NT2/D1 (cell line): ENCODE measurements at places on chromosomes 11 and 22.

- DNase-seq: no peak
Measured at GRCh38 chr22:48257685-48258055, 1495.2 kb downstream of the TBC1D22A start.

DNA sequence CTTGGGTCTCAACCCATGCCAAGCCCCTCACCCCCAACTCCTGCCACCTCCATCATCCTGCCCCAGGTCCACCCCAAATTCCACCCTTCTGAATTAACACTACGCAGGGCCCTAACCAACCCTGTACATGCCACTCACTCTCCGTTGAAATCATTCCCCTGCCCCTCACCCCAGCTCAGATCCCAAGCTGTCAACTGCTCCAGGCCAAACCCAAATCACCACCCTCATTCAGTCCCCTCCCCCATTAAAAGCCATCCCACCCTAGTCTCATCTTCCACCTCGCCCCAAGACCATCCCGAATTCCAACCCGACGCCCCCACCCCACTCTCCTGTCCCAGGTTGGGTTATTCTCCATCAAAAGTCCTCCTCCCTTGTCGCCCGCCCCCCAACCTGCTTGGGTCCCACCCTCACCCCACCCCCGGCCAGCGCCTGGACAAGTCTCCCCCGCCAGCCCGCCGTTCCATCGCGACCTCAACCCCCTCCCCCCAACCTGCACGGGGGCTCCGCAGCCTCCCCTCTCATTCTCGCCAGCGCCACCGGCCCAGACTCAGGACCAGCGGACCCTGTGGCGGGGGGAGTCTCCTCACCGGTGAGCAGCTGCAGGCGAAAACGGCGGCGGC lies 466 bp downstream of the FAM168A start:
- DNase-seq: no peak

- DNase-seq: no peak
Measured at GRCh38 chr11:89347071-89347470, 144.1 kb downstream of the NOX4 start.

- DNase-seq: no peak
Measured at GRCh38 chr11:131234221-131234620, 136.2 kb upstream of the NTM start.

DNA sequence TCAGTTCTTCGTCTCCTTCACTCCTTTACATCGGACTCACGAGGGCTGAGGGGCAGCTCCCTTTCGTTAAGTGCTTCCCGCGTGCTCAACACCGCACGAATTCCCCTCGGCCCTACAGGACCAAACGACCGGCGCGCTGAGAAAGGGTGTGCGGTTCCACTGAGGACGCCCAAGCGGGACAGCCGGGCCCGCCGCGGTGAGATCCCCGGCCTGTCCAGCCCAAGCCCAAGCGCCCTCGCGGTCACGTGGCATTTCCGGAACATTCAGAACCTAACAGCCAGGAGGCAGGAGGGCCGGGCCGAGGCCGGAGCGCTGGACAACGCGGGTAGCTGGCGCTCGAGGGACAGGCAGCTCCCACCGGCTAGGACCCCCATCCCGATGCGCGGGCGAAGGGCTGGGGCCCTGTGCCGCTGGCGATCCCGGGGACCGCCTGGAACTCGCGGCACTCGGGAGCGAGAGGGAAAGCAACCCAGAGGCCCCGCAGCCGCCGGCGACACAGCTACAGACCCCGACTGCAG lies 737 bp upstream of the STIP1 start:
- no peak for DNase-seq

DNA sequence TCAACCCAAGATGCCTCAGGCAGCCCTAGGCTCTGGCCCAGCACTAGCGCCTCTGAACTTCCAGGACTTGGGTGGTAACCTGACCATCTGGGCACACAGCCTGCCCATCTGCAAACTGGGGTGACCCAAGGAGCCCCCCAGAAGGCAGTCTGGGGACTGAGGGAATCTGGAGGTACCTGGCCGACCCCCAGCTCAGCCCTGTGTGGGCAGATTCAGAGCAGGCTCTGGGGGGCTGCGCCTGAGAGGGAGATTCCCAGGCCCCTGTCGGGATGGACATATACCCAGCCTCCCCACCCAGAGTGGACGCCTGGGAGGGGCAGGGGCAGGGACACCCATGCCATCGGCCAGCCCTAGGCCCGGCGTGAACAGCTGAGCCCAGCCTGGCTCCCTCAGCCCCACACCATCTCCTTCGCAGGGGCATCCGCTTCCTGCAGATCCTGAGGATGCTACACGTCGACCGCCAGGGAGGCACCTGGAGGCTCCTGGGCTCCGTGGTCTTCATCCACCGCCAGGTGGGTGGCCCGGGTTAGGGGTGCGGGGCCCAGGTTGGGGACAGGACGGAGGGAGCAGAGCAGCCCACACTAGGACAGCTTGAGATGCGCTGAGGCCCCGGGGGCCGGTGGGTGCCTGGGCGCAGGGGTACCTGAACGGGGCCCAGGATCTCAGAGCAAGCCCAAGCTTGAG lies 126.9 kb downstream of the KCNQ1 start:
- DNase-seq: no peak

DNA sequence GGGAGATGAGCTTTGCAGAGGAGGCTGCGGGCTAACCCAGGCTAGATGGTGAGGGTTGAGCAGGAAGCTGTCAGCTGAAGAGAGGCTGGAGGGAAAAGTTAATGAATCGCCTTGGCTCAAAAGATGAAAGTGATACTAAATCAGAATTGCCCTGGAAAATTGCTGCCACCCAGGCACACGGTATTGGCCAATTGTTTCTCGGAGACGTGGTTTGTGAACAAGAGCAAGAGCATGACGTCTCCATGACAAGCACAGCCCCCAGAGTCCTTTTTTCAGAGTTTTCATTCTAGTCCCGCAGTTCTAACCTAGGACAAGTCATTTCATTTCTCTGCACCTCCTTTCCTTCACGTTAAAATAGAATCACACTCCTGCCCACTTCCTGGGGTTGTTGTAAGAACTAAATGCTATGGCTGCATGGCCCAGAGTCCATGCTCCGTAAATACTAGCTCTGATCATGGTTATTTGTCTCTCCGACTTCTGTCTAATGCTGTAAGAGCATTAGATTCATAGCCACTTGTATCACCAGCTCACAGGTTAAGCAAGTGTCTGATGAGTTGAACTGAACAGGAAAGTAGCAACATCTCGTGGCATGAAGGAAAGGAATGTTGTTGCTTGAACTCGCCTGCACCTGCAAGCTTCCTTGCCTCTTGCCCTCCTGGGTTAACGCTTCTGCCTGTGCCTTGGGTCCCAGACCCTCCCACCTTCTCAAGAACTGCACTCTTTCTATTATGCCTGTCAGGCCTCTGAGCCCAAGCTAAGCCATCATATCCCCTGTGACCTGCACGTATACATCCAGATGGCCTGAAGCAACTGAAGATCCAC lies 33.8 kb upstream of the NUP50 start:
- no peak for DNase-seq

DNA sequence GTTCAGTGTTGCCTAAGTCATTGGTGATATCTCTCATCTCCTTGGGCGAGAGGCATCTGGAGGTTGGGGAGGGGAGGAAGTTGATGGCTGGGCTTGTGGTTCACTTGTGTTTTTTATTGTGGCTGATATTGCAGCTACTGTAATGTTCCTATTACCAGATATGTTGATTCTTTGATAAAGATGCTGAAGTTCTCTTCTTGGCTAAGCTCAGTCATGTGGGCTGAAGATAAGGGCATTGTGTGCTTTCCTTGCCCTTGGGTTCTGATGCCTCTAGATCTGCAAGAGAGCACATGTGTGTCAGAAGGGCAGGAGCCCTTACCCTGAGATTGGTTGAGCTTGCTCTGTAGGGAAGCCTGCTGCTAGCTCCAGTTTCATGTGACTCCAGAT lies 12.0 kb downstream of the STX3 start:
- DNase-seq: no peak

DNA sequence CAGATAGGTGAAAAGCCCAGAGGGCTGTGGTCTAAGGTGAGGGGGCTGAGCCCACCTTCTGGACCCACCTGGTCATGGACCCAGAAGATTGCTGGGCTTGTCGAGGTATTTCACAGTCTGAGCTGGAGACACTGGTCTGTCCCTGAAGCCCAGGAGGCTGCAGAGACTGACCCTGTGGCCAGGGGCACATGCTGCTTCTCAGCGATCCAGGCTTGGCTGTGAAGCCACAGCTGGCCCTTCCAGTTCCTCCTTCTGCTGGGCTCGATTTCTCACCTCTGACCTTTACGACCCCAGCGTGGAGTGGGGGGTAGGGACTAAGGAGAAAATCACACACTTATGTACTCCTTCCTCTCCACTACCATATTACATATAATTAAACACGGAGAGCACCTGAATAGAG lies 88.5 kb downstream of the NECTIN1 start:
- no peak for DNase-seq

- no peak for DNase-seq
Measured at GRCh38 chr11:117647872-117648271, 149.1 kb downstream of the DSCAML1 start.

DNA sequence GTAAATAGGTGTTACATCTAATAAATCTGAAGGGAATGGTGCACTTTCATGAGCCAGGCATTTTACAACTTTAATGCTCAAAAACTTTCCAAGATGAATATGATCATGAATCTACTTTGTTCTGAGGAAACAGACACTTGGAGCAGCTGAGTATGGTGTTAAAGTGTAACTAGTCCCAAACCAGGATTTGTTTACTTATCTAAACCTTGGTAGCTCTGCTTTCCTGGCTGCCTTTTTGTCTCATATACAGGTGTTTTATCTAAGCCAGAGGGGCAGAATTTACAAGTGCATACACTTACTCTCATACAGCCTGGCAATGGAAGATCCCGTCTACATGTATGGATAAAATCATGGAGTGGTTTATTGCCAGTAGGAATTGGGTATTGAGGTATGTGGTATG lies 171.5 kb downstream of the FAT3 start:
- no peak for DNase-seq

- DNase-seq: no peak
Measured at GRCh38 chr11:117020869-117021564, 77.2 kb downstream of the SIK3 start.

DNA sequence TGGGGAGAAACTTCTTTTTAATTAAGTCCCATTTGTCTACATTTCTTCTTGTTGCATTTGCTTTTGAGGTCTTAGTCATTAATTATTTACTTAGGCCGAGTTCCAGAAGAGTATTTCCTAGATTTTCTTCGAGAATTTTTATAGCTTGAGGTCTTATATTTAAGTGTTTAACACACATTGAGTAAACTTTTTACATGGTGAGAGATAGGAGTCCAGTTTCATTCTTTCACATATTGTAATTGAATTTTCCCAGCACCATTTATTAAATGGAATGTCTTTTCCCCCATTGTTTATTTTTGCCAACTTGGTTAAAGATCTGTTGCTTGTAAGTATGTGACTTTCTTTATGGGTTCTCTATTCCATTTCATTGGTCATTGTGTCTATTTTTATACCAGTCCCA lies 1344.0 kb upstream of the RAG2 start:
- DNase-seq: no peak

- no peak for DNase-seq
Measured at GRCh38 chr22:17639247-17639741, 737 bp downstream of the BCL2L13 start.

DNA sequence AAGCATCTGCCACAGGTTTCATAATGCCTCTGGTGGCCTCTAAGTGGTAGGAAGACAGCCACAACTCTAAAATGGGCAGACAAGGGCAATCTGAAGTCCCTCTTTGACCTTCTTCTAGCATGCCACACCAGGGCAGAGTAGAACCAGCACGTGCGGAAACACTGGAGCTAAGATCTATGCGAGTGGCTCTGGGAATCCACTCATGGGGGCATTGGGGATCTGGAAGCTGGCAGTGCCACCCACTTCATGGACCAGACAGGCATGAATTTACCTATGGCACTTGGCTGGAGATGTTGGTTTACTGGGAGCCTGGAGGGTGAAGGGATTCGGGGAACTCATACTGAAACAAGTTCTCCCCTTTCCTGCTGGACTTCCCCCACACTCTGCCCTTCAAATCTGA lies 337.4 kb downstream of the MIAT start:
- no peak for DNase-seq

DNA sequence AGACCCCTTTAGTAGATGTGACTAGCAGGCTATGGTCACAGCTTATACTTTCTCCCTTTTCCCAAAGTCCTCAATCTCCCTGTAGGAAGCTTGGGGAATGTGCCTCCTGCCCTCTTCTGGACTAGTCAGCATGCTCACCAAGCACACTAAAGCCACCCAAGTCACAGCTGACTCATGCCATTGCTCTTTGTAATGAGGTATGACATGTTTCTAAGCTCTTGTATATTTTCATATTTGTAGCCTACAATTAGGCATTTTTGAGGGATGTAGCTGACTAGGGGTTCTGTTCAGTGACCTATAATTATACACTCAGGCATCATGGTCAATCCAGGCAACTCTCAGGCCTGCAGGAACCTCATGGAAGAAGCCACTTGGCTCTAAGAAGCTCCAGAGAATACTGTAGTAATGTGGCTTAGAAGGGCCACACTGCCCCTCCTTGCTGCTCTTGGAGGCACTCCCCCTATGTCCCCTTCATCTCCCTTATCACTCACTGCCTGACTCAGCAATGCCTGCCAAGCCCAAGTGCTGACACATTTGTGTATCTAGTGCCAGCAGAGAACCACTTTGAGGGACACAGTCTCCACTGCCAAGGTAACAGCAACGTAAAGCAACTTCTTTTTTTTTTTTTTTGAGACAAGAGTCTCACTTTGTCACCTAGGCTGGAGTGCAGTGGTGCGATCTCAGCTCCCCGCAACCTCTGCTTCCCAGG lies 86.2 kb downstream of the RPL27A start:
- no peak for DNase-seq
